CD4-positive, alpha-beta T cell (primary cell): ENCODE measurements at places on chromosomes 6 and 20.

DNA sequence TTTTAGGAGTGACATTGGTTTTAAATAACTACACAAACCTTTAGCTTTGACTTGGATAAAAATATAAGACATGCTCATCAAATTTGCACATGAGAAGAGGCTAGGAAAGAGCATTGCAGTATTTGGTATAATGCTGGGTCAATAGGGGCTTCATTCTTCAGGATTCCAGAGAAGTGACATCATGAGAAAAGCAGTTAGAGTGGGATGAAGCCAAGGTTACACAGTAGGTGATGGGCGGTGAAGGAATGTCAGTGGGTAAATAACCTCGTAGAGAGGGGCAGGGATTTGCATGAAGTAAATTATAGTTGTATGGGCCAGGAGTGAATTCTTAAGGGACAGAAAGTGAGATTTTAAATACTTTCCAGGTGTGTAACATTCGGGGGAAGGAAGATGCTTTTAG lies 216.2 kb downstream of the RFPL4B start:
- no peak for DNase-seq

GRCh38 chr6:26552640-26553188 lies 14.5 kb downstream of the HMGN4 start:
- no peak for DNase-seq

DNA sequence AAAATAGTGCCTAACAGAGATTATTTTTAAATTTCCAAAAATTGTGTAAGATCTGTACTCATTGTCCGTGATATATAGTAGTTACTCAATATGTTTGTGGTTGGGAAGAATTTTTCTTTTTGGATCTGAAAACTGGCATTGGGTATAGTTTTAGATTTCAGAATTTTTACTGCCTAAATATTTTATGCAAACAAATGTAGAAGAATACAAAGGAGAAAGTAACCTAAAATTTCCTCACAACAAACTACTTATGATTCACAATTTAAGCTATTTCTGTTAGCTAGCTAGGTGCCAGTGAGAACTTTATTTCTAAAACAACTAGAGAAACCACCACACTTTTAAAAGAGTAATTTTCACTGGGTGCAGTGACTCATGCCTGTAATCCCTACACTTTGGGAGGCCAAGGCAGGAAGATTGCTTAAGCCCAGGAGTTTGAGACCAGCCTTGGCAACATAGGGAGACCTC lies 38.8 kb downstream of the SESN1 start:
- DNase-seq, result no peak

DNA sequence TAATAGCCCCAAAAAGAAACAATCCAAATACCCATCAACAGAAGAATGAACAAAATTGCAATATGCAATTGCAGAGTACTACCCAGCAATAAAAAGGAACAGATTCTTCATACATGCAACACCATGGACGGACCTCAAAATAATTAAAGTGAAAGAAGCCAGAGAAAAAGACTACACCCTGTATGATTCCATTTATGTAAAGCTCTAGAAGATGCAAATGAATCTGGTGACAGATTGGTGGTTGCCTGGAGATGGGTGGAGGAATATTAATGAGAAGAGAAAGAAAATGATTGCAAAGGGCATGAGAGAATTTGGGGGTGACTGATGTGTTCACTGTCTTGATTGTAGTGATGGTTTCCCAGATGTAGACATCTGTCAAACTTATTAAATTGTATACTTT lies 51.8 kb downstream of the HECA start:
- no peak for DNase-seq

GRCh38 chr6:35173427-35174087 lies 32.4 kb upstream of the TCP11 start:
- DNase-seq, result no peak

GRCh38 chr20:59985164-59985563 lies 26.9 kb downstream of the CDH26 start:
- DNase-seq, result no peak

- DNase-seq, result no peak
Observed at GRCh38 chr6:80988286-80988685, 764.2 kb downstream of the TENT5A start.

DNA sequence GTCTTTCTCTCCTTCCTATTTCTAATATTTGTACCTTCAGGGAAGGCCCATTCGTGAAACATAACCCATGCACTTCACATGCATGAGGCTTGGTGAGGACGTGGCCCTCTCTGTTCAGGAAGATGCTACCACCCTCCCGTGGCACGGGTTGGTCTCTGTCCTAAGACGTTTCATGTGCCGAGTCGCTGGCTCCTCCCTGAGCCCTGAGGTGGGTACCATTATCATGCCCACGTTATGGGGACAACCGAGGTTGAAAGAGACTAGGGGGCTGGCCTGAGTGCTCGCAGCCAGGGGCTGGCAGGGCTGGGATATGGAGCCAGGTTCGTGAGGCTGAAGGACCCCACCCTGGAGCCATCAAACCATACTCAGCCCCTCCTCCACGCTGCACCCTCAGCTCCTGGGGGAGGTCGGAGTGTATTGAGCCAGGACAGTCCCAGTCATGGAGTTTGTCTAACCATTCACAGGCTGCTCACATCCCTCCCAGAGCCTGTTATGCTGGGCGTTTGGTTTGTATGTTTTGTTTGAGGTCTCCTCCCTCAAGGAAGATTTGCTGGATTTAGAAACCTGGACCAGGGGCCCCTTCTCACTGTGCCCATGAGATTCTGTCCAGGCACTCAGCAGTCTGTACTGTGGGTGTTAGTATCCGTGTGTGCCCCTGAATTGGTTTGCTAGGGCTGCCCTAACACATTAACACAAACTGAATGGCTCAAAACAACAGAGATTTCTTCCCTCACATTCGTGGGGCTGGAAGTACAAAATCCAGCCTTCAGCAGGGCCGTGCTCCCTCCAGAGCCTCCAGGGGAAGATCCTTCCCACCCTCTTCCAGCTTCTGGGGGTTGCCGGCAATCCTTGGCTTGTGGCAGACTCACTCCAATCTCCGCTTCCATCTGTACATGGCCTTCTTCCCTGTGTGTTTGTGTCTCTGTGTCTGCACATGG lies 88.3 kb downstream of the ANKRD60 start:
- DNase-seq, result no peak

DNA sequence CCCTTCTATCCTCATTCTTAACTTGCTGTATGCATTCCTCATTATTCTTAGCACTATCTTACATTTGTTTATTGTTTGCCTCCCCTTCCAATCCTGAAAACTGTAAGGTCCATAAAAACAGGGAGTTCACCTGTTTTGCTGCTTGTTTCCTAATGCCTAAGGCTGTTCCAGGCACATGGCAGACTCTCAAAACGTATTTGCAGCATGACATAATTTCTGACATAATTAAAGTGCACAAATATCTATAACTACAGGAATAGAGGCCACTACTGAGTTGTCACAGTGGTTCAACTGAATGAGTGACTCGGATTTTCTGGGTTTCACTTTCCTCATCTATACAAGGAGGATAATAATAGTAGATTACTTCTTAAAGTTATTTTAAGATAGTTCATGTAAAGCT lies 83.0 kb downstream of the HFE start:
- no peak for DNase-seq

DNA sequence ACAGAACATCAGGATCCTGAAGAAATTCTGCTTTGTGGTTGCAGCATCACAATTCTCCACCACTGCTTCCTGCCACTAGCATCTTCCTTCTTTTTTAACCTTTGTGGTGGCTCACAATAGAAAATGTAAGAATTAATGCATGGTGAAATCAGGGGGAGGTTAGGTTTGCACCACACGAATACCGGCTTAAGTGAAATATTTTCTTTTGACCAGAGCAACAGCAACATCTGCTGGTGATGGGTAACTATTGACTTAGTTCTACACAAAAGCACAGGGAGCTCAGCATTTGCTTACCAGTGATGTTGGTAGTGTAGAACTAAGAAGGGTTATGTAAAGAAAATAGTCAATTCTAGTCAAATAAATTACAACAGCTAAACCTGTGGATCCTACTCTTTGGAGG lies 280.5 kb downstream of the SYNE1 start:
- no peak for DNase-seq

- no peak for DNase-seq
Observed at GRCh38 chr20:4341804-4342485, 326.6 kb upstream of the RNF24 start.

GRCh38 chr6:111837007-111837406 lies 36.2 kb downstream of the FYN start:
- no peak for DNase-seq

- DNase-seq, result no peak
Observed at GRCh38 chr6:6411115-6411514, 90.7 kb upstream of the F13A1 start.

DNA sequence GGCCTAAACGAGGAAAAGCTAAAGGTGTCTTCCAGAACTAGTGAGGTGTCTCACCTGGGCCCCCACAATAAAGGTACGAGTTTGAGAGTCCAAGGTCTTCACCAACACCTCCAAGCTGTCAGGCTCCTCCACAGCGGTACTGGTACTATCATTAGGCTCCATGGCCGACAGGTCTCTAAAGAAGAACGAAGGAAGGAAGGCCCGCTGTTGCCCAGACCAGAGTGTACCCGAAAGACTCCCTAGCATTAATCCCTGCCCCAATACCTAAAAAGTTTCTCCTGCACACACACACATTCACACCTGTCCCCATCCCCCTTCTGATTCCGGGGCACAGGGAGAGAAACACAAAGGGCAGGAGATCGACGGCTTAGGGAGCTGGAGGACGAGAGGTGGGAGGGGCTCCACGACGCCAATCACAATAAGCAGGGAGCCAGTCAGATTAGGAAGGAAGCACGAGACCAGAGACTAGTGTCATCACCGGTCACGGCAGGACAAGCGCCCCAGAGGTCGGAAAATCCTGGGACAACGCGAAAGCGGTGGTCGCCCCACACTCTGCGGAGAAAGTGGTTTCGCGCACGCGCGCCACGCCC lies 764 bp downstream of the BAG6 start:
- DNase-seq, result no peak

DNA sequence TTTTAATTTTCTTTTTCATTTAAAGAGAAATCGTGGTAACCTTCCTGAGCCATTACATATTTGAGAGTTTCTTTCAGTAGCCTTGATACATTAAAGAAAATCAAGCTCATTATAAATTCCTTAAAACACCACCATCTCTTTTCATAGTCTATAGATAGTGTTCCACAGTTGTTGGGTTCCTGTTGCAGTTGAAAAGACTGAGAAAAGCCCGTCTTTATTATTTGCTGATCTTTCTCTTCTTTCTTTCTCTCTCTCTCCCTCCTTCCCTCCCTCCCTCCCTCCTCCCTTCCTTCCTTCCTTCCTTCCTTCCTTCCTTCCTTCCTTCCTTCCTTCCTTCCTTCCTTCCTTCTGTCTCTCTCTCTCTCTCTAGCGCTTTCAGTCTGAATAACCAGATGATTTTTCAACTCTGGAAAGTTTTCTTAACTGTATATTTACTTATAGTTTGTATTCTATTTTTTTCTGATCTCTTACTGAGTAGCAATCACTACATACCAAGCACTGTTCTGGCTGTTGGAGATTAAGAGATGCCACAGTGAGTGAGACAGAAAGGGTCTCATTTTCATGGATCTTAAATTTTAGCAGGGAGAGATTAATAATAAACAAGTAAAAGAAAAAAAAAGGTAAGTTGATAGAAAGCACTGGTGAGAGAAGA lies 157.5 kb downstream of the TINAG start:
- DNase-seq, result no peak

- DNase-seq, result no peak
Observed at GRCh38 chr6:134420614-134421181, 102.8 kb upstream of the SGK1 start.

DNA sequence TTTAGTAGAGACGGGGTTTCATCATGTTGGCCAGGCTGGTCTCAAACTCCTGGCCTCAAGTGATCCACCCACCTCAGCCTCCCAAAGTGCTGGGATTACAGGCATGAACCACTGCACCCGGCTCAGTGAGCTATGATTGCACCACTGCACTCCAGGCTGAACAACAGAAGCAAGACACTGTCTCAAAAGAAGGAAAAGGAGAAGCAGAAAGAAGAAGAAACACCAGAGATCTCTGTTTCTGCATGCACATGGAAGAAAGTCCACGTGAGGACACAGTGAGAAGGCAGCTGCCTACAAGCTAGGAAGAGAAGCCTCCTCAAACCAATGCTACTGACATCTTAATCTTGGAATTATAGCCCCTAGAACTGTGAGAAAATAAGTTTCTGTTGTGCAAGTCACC lies 16.0 kb downstream of the ECT2L start:
- DNase-seq, result no peak

DNA sequence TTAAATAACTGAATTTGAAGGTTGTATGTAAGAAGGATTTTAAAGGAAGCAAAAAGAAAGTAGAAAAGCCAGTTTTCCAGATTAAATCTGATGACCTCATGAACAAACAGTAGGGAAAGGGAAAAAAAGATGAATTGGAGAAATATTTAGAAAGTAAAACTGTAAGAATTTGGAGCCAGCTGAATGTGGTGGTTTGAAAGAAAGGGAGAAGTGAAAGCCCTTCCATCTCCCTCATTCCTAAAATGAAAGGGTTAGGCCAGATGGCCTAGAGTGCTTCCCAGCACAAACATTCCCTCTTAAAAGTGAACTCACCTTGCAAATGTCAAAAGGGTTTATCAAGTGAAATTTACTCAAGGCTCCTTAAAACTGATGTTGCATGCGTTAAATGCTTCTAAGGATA lies 139.3 kb upstream of the COL21A1 start:
- DNase-seq, result no peak

GRCh38 chr6:106704327-106704726 lies 74.9 kb downstream of the QRSL1 start:
- DNase-seq, result no peak

- DNase-seq, result no peak
Observed at GRCh38 chr6:152697634-152698033, at the start of gene MYCT1. Gene MYCT1 (plus strand): TSS chr6:152697897. CDS start chr6:152697903, 6 bp downstream.

- DNase-seq, result no peak
Observed at GRCh38 chr6:74269600-74269858, 573.5 kb downstream of the CD109 start.

GRCh38 chr6:112228480-112229332 lies 25.7 kb downstream of the LAMA4 start:
- DNase-seq, result no peak

DNA sequence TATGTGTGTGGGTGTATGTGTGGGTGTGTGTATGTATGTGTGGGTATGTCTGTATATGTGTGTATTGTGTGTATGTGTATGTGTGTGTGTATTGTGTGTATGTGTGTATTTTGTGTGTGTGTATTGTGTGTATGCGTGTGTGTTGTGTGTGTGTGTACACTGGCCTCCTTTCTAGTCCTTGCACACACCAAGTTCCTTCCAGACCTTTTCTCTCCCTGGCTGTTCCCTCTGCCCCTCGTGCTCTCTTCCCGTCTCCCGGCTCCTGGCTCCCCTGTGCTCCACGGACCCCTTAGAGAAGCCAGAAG lies 11.4 kb downstream of the VSTM2L start:
- DNase-seq, result no peak

DNA sequence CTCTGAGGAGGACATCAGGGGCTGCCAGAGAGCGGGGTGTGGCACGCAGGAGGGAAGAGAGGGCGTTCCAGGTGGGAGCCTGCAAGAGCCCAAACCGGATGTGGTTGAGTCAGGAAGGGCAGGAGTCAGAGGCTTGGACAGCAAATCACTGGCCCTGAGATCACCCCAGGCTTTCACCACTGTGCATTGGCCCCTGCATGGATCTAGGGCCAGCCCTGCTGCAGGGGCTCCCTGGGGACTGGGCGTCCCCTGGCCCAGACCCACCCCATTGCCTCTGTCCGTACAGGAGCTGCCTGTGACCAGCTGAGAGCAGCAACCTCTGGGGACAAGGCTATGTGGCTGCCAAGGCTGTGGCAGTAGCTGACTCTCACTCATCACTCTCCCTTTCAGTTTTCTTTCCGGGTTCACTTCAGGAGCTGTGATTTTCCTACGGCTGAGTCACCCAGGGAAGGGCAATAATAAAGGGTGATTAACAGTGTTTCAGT lies 33.9 kb downstream of the KCNK17 start:
- no peak for DNase-seq

- DNase-seq, result no peak
Observed at GRCh38 chr6:52333840-52334200, 28.1 kb upstream of the PAQR8 start.

- no peak for DNase-seq
Observed at GRCh38 chr6:153090241-153090930, 40.7 kb downstream of the RGS17 start.
